ENCODE measurements at places on chromosomes 11 and 22.

GRCh38 chr11:106763501-106763900 lies 254.8 kb downstream of the GUCY1A2 start:
- no peak for DNase-seq

DNA sequence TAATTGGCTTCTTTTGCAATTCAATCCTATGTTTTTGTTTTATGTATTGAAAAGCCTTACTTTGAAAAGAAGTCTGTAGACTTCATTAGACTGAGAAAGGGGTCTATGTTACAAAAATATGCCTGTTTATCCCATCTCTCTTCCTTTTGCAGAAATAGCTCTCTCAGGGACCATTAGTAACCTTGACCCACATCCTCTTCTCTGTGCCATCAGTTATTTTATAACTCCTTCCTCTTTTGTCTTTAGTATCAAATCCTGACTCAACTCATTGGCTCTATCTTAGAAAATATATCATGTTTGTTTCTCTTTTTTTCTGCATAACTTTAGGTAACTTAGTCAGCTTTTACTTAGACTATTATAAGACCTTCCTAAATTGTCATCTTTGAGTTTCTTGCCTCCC lies 20.3 kb downstream of the ZC3H12C start:
- DNase-seq = no peak

DNA sequence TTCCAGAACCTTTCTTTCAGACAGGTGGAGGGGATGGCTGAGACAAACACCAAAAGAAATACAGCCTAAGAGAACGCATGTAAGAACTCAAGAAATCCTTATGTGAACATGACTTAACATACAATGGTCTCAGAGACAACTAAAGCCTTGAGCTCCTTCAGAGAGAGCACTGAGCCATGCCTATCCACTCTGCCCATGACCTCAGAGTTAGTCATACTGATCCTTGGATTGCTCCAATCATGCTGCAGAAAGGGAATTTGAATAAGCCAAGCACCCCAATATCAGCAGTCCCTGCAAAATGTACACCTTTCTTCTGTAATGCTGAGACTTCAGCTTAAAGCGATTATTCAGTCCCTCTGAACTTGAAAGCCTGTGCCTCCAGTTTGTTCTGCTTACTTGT lies 43.2 kb upstream of the CHKA start:
- DNase-seq = peak; percentile 17

- DNase-seq = no peak
These were observed 28.9 kb downstream of the ZNF214 start for GRCh38 chr11:6991227-6991626.

DNA sequence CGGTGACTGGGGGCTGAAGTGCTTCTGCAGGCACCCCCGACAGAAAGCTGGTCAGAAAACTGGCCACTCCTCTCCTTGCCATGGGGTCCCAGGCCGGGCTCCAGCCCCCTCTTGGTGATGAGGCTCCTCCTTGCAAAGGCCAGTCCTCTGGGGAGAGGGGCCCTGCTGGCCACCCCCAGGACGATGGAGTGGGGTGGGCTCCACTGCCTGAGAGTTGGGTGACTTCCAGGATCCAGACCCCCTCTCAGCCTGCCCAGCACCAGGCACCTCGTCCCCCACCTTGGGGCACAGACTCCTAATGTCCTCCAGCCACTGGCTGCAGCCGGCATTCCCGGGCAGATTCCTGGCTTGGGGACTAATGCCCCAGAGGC lies 441 bp upstream of the RPS6KA4 start:
- DNase-seq = no peak

GRCh38 chr22:32717337-32718240 lies 83.9 kb upstream of the TIMP3 start:
- DNase-seq = peak; percentile 62

DNA sequence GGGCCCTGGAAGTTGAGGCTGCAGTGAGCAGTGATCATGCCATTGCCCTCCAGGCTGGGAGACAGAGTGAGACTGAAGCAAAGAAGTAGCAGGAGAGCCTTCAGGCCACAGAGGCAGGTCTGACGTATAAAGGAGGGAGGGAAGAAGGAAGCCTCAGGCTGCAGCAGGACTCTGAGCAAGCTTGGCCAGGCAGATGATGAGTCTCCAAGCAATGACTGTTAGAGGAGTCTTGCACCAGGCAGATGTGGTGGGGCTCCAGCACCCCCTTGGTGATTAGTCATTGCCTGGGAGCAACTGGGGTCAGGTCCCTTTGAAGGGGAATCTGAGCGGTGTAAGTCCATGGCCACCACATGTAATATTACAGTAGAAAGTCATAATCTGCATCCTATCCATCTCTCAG lies 36.6 kb upstream of the NFAM1 start:
- DNase-seq = peak; percentile 33

DNA sequence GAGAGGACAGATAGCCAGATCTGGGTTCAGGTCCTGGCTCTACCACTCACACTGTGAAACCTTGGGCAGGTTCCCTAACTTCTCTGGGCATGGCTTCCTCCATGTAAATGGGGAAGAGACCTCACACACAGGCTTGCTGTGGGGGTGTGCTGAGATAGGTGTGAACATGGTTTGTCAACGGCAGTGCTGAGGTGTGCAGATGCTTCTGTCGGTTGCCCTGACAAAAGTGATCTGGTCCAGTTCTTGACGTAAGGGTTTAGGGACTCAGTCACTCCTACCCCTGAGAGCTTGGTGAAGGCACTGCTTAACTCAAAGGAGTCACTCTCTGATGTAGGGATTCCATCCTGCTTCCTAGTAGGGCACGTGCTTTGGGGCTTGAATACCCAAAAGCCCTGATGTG lies 2.0 kb downstream of the C1QTNF4 start:
- no peak for DNase-seq

GRCh38 chr11:86991341-86991740 lies 36.1 kb upstream of the FZD4 start:
- DNase-seq = no peak

GRCh38 chr11:19168090-19168489 lies 33.7 kb downstream of the CSRP3 start:
- DNase-seq = no peak

DNA sequence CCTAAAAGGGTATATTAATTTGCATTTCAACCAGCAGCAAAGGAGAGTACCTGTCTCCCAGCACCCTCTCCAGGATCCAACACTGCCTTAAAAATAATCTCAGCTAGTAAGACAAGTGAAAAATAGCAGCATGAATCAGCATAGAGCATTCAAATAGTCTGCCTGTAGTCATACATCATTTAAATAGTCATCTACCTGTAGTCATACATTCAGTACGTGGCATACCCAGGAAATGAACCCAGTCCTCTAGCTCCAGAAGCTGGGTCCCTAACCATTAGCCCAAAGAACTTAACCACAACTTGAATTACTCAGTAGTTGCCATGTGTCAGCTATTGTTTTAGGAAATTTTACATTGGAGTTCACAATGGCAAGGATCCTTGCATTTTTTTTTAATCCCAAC lies 9.3 kb downstream of the TENM4 start:
- DNase-seq = peak; percentile 81

DNA sequence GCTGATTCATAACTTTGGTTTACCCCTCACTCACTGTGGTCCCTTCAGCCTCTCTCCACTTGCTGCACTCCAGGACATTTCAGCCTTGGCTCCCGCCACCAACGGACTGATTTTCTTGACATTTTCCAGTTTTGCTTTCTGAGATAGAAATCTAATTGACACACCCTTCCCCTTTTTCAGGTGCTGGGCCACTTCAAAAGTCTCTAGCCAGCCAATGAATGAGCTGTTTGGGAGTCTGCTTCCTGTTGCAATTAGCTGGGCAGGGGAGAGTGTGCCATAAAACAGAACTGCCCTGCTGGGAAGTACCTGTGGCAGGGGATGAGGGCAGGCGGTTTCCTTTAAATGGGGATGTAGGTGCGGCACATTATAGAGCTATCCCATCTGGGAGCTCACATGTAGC lies 21.1 kb upstream of the PLET1 start:
- DNase-seq = no peak

DNA sequence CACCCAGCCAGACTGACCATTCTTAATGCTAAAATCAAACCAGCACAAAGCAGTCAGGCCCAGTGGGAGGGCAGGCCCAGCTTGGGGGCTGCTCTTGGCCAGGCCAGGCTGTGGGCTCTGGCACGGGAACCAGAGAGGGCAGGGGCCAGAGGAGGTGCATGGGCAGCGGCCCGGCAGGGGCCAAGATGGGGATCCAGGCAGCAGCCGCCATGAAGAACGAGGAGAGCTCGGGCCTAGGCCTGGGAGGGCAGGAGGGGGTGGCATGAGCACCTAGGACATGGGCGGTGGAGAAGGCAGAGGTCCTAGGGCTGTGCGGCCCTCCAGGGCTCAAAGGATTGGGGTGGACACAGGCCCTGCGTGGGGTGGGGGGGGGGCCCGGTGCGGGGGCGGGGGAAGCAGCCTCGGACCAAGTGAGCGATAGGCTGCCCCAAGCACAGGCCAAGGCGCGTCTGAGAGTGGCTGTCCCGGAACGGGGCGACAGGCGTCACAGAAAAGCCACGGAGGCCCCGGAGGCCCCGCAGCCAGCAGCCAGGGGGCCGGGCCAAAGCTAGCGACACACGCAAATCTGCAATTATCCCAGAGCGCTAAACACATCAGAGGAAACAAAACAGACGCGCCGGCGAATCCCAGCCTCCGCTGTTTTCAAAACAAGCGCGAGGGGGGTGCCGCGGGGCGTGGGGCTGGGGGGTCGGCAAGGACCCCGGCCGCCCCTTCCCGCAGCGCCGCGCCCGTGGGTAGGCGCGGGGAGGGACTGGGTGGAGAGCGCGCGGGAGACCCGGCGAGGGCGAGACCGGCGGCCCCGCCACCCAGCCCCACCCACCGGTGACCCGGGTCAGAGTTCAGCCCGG lies 8.3 kb downstream of the PLXNB2 start:
- no peak for DNase-seq

DNA sequence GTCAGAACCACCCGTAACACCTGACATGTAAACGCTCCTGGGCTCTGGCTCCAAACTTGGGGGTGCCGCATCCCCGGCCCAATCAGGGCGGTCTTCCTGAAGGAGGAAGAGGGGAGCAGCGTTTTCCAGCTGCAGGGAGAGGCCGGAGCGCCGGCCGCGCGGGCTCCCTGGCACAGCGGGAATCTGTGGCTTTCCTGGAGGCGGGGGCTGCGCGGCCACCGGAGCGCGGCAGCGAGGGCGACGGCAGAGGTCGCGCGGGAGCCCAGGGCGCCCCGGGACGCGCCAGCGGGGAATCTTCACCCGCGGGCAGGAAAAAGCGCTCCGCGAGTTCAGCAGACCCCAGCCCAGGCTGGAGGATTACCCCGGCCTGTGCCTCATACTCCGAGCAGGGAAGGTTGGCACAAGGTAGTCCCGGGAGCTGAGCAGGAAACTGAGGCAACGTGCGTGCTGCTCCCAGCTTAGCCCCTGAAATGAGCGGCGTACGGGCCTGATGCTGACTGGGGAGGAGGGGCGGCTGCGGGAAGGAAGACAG lies 600 bp upstream of the ESAM start:
- DNase-seq = no peak

GRCh38 chr11:76694664-76695063 lies 24.1 kb upstream of the LRRC32 start:
- peak; percentile 70 for DNase-seq

- DNase-seq = no peak
These were observed 2.6 kb upstream of the OR10A3 start for GRCh38 chr11:7944123-7944522.

GRCh38 chr11:104369761-104370160 lies 205.8 kb upstream of the PDGFD start:
- peak; percentile 2 for DNase-seq

DNA sequence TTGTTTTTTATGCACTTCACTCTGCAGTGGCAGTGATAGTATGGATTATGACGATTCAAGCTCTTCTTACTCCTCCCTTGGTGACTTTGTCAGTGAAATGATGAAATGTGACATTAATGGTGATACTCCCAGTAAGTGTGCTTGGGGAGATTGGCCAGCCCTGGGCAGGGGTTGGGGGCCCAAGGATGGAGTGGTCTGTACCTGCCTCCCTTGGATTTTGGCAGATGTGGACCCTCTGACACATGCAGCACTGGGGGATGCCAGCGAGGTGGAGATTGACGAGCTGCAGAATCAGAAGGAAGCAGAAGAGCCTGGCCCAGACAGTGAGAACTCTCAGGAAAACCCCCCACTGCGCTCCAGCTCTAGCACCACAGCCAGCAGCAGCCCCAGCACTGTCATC lies 14.2 kb downstream of the MADD start:
- DNase-seq = no peak

DNA sequence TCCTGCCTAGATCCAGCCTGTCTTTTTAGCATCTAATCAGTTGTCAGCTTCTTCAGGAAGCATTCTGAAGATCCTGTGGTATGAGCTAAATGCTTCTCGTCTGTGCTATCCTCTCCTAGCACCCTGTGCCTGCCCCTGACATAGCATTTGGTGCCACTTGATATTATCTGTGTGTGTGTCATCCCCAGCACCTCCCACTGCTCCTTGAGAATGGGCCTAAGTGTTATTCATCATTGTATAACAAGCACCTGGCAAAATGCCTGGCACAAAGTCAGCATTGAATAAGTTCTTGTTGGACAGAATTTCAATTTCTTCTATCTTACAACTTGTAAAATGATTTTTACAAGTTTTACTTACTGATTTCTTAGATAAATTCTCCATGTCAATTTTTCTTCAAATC lies 28.1 kb upstream of the OLFML1 start:
- DNase-seq = peak; percentile 56

DNA sequence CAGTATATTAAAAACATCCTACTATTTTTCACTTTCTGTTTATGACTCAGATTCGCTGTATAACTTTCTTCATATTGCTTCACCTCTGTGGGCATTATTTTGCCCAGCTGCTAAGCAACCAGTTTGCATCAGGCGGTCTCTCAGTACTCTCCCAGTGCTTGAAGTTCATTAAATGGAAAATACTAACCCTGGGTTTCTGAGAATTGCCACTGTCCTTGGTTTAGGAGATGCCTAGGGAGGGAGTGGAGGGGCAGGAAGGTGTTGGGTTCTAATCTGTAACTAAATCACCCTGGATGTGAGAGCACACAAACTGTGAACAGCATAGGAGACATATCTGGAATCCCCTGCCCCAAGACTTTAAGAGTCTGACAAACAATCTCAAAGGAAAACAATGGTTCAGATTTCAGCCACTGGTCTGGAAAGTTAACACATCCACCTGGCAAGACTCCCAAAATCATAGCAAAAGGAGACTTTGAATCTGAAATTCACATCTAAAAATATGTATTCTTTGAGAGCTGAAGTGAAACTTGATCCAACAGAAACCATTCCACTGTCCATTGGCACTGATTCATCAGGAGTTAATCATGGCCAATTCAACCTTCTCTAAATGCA lies 540.0 kb downstream of the SOX6 start:
- peak; percentile 77 for DNase-seq

DNA sequence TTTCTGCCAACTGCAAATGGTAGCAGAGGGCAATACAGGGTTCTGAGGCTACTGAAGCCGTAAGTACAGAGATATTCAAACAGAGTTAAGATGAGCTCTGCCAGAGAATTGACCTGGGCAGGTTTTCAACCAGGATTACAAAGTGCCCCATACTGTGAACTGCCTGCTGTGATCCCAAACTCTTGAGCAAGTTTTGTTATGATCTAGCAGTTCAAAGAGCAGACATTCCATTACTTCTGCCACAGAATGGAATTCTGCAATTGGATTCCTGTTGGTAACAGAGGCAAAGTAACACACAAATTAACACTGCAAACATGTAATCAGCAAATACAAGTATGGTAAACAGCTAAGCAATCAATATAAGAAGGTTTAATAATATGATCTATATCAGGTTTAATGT lies 31.2 kb downstream of the ALG9 start:
- DNase-seq = no peak

GRCh38 chr22:46678785-46679700 lies 58.9 kb downstream of the GRAMD4 start:
- DNase-seq = peak; percentile 35

- peak; percentile 49 for DNase-seq
These were observed 1.6 kb downstream of the MAML2 start for GRCh38 chr11:96341211-96342013.
